ENCODE measurements at places on chromosomes 1 and 21. TPM values are rescaled to one million over a fixed set of nuclear protein-coding genes. Genes with fewer than 3 reads are reported as not detected.

DNA sequence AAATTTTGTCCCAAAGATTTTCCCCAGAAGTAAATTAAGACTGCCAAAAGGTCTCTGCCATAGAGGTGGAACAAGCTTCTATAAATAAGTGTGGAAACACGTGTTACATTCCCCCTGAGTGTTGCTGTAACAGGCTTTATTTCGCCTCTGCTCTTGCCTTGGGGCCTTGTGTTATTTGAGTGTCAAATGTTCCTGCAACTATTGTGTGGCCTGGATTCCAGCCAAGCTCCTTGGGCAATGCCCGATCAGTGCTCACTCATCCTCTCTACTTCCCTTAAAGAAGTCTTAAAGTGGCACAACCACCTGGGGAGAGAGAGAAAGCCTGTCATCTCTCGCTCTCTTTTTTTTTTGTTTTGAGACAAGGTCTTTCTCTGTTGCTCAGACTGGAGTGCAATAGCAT, 156.7 kb downstream of the NR5A2 start:
- peak overlapping the region; percentile 77 for H3K27ac ChIP-seq
- H3K4me1 ChIP-seq, result peaks cover 6% of the 10 kb centered on the region
- H3K36me3 ChIP-seq, result no peaks in the 10 kb centered on the region
- peak; percentile 87 for DNase-seq
- H3K4me3 ChIP-seq, result no peak overlapping the region

GRCh38 chr21:45517249-45518065, 24.8 kb downstream of the SLC19A1 start:
- H3K4me3 ChIP-seq, result peak overlapping the region; percentile 43
- DNase-seq, result peak; percentile 88
- no peaks in the 10 kb centered on the region for H3K4me1 ChIP-seq
- peak overlapping the region; percentile 73 for H3K27ac ChIP-seq

GRCh38 chr1:94169126-94169525, 48.2 kb upstream of the ABCA4 start:
- peaks cover 13% of the 10 kb centered on the region for H3K36me3 ChIP-seq
- no peak overlapping the region for H3K27ac ChIP-seq
- H3K27me3 ChIP-seq, result no peaks in the 10 kb centered on the region
- H3K4me3 ChIP-seq, result no peak overlapping the region
- H3K4me1 ChIP-seq, result no peaks in the 10 kb centered on the region

DNA sequence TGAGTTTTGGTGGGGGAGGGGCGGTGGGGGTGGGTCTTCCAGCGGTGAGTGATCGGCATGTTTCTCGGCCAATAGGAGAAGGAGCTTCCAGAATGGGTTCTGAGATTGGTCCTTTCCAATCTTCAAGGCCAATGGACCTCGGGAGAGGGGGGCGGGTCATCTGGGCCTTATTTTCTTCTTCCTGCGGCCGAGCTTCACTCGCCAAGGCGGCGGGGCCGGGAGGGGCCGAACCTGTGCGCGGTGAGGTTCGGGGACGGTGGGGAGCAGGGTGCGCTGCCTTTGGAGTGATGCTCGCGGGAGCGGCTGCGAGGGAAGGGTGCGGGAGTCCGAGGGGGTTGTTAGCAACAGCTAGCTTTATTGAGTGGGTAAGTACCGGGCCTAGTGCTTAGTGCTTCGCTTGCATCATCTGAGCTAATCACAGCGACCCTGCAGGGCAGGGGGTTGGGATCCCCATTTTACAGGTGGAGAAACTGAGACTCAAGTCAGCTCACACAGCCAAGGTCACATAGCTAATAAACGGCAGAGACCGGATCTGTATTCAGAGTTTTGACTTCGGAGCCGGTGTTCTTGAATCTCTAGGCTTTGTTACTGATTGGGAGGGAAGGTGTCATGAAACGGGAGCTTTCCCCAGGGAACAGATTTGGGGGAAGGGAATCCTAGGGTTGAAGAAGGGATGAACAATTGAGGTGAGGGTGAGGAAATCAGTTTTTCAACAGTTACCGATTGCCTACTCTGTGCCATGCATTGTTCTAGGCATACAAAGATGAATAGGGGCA, 549 bp downstream of the KDM4A start:
- no peaks in the 10 kb centered on the region for H3K27me3 ChIP-seq
- H3K36me3 ChIP-seq, result peaks cover 26% of the 10 kb centered on the region
- peak; percentile 96 for DNase-seq
- peak overlapping the region; percentile 93 for H3K27ac ChIP-seq
- peak overlapping the region; percentile 74 for H3K4me3 ChIP-seq

Gene RBBP4
- total RNA-seq, result 181 TPM

GRCh38 chr1:36326499-36326898, 3.1 kb upstream of the EVA1B start:
- H3K27me3 ChIP-seq, result no peaks in the 10 kb centered on the region
- H3K36me3 ChIP-seq, result no peaks in the 10 kb centered on the region
- peak overlapping the region; percentile 34 for H3K27ac ChIP-seq
- H3K4me1 ChIP-seq, result peaks cover 51% of the 10 kb centered on the region

- H3K27ac ChIP-seq, result no peak overlapping the region
- no peak for DNase-seq
- peaks cover under 1% of the 10 kb centered on the region for H3K4me1 ChIP-seq
- H3K36me3 ChIP-seq, result no peaks in the 10 kb centered on the region
Observed at GRCh38 chr1:61332196-61332753, 249.9 kb downstream of the NFIA start.

- no peak overlapping the region for H3K27ac ChIP-seq
- no peak for DNase-seq
- H3K4me1 ChIP-seq, result no peaks in the 10 kb centered on the region
Observed at GRCh38 chr21:42022091-42022430, 11.9 kb upstream of the ZBTB21 start.

- H3K4me1 ChIP-seq, result no peaks in the 10 kb centered on the region
- H3K36me3 ChIP-seq, result no peaks in the 10 kb centered on the region
- peaks cover 4% of the 10 kb centered on the region for H3K27me3 ChIP-seq
- H3K4me3 ChIP-seq, result no peak overlapping the region
Observed at GRCh38 chr1:171252482-171252881, 4.2 kb downstream of the FMO1 start.

DNA sequence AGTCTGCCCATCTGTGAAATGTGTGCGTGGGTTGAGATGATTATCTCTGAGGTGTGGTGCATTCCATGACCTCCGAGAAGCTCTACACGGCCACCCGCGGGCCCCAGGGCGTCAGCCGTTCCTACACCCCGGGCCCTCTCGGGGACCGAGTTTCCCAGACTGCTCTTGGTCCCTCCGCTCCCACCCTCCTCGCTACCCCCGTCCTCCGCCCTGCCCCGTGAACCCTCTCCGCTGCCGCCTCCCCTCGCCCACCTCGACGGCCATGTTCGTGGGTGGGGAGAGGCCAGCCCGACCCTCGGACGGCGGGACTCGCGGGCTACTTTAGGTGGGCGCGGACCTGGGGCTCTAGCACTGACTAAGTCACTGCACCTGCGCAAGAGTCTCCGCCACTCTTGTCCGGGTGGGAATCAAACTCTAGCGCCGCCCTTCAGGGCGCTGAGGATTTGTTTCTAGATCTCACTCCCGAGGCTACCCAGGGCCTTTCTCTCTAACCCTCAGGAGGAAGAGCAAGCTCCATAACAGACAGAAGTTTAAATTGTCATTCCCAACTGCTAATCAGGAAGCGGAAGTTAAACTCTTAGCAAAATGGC, 47.7 kb upstream of the VWA5B1 start:
- no peak for DNase-seq
- H3K27ac ChIP-seq, result no peak overlapping the region
- no peak overlapping the region for H3K4me3 ChIP-seq
- H3K27me3 ChIP-seq, result peaks cover 8% of the 10 kb centered on the region

- H3K36me3 ChIP-seq, result no peaks in the 10 kb centered on the region
- H3K27ac ChIP-seq, result no peak overlapping the region
- DNase-seq, result peak; percentile 45
- peaks cover 28% of the 10 kb centered on the region for H3K4me1 ChIP-seq
Observed at GRCh38 chr1:156931211-156931952, 10.9 kb downstream of the LRRC71 start.

DNA sequence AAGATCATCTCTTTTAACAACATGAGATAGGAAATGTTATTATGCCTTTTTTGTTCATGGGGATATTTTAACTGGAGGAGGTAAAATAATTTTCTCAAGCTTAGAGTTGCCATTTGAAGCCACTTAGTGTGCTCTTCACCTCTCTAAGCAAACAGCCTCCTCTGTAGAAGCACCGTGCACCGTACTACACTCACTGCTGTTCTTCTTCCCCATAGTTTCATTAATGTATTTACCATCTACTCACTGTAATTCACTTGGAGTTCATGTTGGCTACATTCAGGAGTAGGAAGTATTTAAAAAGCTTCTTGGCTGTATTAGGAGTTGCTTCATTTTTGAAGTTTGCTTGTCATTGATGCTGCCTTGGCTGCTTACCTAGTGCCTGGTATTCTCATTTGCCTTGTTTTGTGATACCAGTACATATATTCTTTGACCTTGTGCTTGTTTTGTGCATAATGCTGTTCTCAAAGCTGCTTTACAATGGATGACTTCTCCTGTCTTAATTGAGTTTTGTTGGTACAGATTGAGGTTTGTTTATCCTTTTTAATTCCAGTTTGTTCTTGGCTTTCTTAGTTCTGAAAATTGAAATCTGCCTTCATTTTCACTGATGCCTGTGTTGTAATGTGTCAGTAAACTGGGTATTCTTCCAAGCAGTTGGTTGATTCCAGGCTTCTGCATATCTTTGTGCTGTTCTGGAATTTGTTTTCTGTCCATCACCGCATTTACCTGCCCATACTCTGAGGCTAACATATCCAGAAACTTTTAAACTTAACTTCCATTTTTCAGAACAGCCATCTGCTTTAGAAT, 240.4 kb downstream of the HMCN1 start:
- no peaks in the 10 kb centered on the region for H3K4me1 ChIP-seq
- H3K4me3 ChIP-seq, result no peak overlapping the region
- no peaks in the 10 kb centered on the region for H3K36me3 ChIP-seq
- no peak overlapping the region for H3K27ac ChIP-seq
- no peaks in the 10 kb centered on the region for H3K27me3 ChIP-seq

Gene EDARADD
- total RNA-seq, result 2.6 TPM

- no peaks in the 10 kb centered on the region for H3K27me3 ChIP-seq
- no peak overlapping the region for H3K27ac ChIP-seq
- H3K4me3 ChIP-seq, result no peak overlapping the region
- peaks cover 11% of the 10 kb centered on the region for H3K4me1 ChIP-seq
- no peaks in the 10 kb centered on the region for H3K36me3 ChIP-seq
Observed at GRCh38 chr1:20699558-20699957, 18.2 kb downstream of the KIF17 start.

Gene PROX1
- total RNA-seq, result 105 TPM

DNA sequence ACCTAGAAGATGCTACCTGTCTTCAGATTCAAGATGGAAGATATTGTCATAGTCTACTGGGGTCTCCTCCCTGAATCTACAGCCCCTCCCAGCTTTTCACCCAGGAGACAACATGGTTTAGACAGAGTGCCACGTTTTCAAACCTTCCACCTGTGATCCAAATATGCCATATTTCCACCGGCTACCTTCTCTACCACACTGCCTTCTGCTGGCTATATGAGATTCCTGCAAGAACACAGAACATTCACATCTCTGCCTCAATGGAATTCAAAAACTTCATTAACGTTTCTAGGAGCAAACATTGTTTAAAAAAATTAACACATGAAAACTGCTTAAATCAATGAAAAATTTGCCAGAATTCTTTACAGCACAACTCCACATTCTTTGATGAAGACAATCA, 12.9 kb upstream of the LELP1 start:
- no peaks in the 10 kb centered on the region for H3K27me3 ChIP-seq
- no peaks in the 10 kb centered on the region for H3K36me3 ChIP-seq
- no peak overlapping the region for H3K27ac ChIP-seq

DNA sequence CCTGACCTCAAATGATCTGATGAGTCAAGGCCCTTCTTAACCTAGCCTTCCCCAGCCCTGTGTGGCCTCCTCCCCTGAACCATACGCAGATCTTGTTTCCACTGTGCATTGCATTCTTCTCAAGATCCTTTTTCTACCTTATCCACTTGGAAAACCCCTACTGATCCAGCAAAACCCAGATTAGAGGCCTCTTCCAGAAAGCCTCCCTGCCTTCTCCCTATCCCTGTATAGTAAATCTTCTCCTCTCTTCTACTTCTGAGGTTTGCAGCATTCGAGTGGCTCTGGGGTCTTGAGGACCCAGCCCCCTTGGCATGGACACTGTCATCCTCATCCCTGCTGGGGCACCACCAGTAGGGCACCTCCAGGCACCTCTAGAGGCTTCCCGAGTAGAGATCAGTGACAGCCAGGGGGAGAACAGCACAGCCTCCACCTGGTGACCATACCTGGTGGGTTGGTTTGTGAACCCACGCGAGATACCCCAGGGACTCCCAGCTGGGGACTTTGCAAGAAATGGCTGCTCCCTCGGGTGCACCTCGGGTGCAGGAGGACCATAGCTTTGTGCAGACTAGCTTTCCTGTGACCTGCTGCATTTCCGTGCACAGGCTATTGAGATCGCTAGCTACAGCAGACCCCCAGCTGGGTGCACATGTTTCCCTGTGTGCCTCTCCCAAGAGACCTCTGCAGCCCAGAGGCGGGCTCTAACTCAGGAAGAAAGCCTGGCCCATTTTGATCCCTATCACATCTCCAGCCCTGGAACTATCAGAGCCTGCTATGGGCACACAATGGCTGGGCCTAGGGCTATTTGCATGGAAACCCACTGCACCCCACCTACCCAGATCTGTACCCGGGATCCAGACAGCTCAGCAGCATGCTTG, 34.2 kb downstream of the MATN1 start:
- H3K4me1 ChIP-seq, result no peaks in the 10 kb centered on the region
- no peak overlapping the region for H3K27ac ChIP-seq
- no peaks in the 10 kb centered on the region for H3K27me3 ChIP-seq
- H3K36me3 ChIP-seq, result no peaks in the 10 kb centered on the region

GRCh38 chr1:5686925-5687706, 305.1 kb downstream of the NPHP4 start:
- no peaks in the 10 kb centered on the region for H3K4me1 ChIP-seq
- no peak for DNase-seq
- H3K36me3 ChIP-seq, result no peaks in the 10 kb centered on the region
- no peak overlapping the region for H3K4me3 ChIP-seq
- no peaks in the 10 kb centered on the region for H3K27me3 ChIP-seq

Gene PLPP3
- 40.3 TPM for total RNA-seq

DNA sequence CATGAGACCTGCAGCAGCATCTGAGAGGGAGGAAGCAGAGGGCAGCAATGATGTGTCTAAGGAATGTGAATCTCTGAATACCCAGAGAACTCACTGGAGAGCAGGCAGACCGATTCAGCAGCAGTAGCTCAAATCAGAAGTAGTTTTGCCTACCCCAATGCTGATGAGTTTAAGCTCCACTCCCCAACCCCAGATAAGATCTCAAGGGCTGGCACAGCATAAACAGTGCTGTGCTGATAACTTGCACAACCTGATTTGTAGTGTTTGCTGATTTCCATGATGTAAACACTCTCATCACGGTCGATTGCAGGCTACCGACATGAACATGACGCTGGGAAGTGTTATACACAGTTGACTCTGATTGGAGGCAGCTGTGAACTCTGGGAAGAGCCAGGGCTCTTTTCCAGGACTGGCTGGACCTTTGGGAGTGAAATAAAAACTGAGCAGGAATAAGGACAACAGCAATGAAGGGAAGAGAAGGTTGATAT, 11.2 kb upstream of the HMGCS2 start:
- H3K27ac ChIP-seq, result peak overlapping the region; percentile 31
- no peak for DNase-seq
- H3K4me1 ChIP-seq, result no peaks in the 10 kb centered on the region
- no peaks in the 10 kb centered on the region for H3K27me3 ChIP-seq
- H3K36me3 ChIP-seq, result no peaks in the 10 kb centered on the region

Gene HSPA6
- total RNA-seq, result 37.1 TPM
